HuH-7.5 (cell line): ENCODE measurements at places on chromosomes 12 and 14.

- DNase-seq = no peak
These were observed 4.4 kb upstream of the CSRNP2 start for GRCh38 chr12:51087818-51088217.

- no peak for DNase-seq
These were observed 5.0 kb downstream of the CEBPE start for GRCh38 chr14:23114120-23114458.

DNA sequence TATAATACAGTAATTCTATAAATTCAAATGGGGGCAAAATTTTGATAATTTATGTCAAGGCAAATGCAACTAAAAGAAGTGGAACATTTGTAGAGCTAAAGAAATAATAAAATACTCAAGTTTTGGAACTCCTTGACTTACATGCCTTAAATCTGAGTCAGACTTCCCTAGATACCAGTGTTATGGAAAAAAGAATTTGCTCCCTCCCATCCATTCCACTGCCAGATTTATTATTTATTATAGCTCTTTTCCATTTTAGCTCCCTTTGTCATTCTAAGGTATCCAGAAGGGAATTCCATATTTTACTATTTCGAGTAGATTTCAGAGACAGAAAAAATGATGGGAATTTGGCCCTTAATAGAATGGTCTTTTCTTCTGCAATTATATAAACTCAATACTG is 44.0 kb downstream of the RHOJ start:
- DNase-seq = no peak

DNA sequence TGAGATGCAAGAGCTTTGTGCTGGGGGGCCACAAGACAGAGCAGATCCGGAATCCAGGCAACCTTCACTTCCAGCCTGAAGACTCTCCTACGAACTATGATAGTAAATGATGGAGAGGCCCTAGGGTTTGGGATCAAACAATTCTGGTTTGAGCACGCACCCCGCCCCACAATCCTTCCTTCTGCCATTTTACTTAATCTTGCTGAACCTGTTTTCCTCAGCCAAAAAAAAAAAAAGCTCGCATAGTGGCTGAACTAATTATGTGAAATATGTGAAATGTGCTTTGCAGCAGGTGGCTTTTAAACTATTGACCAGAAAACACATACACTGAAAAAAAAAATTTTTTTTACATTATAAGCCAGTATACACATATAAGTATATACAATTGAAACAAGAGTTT is 667 bp upstream of the ITFG2 start:
- no peak for DNase-seq

GRCh38 chr14:100419856-100420255 is 96.7 kb downstream of the SLC25A47 start:
- DNase-seq = no peak

GRCh38 chr12:116882742-116883141 is 1.5 kb upstream of the HRK start:
- no peak for DNase-seq

DNA sequence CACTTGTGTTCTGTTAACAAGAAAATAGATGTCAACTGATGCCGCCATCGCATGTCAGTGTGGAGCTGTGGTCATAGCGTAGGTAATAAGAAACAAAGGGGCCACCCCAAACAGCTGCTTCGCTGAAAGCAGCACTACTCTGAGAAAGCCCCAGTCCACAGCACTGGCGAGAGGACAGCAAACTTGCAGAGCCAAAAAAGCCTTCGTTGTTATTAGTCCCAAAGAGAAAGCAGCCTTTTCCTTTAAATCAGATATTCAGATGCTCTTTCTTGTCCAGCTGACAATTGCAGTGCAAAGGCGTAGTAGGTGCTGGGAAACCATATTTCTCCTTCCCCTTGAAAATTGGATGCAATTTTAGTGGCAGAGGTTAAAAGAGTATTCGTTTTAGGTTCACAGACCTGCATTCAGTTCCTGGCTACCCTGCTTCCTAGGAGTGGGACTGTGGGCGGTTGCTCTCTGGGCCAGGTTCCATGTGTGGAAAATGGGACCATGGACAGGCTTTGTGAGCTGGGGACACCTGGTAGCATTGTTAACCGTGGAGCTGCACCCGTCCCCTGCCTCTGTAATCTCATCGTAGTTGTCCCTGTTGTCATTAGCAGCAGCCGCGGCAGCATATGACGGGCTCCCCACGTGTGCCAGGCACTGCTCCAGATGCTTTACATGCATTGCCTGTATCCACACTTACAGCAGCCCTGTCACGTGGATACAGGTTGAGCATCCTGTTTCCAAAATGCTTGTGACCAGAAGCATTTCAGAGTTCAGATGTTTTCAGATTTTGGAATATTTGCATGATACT is 54.2 kb downstream of the ELK3 start:
- DNase-seq = no peak

- peak; percentile 6 for DNase-seq
These were observed 267.6 kb upstream of the OR4E1 start for GRCh38 chr14:21940887-21941856.

- no peak for DNase-seq
These were observed 1091.8 kb upstream of the ATXN7L3B start for GRCh38 chr12:73445658-73446324.

GRCh38 chr12:118498171-118498570 is 121.8 kb downstream of the SUDS3 start:
- DNase-seq = no peak

GRCh38 chr14:37145395-37145794 is 27.0 kb downstream of the SLC25A21 start:
- DNase-seq = no peak

GRCh38 chr14:41605550-41606281 is 960 bp upstream of the LRFN5 start:
- DNase-seq = peak; percentile 16

- no peak for DNase-seq
These were observed 59.9 kb downstream of the SETD3 start for GRCh38 chr14:99420711-99421110.

DNA sequence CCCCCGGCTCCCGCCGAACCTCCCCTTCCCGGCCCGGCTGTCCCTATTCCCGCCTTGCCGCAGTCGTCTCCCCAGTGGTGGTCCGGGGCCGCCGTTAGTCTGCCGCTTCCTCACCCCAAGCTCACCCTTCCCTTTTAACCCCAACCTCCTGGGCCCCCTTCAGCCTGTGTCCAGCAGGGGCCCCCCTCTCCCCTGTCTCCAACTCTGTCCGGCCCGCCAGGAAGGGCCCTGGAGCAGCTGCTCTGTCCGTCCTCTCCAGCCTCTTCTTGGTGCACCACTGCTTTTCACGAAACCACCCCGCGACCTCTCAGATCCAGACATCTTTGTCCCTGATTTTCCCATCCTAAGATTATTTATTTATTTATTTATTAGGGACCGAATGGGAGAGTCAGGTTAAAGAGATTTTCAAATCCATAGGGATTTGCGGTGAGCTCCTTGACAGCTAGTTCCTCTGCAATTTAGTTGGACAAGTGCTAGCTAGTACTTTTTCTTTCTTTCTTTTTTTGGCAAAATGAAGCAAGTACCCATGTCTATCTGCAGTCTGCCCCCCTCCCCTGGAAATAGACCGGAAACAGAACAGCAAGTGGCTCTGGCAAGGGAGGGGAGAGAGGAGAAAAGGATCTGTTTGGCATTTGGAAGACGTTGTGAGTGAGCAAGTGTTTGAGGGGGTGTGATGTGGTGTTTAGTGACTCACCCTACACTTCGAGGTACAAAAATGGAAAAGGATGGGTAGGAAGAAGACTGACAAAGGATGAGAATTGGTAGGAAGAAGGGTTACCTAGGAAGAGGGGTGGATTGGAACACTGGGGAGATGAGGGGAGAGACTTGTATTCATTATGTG is 632 bp downstream of the UBR7 start:
- DNase-seq = peak; percentile 56
